ENCODE measurements at places on chromosomes 4 and X. TPM values are rescaled to one million over a fixed set of nuclear protein-coding genes. Genes with fewer than 3 reads are reported as not detected.
A peak's percentile ranks its signal among the peaks of the same experiment; 100 is the strongest.

Gene IL1RAPL1
- 4.2 TPM for polyA plus RNA-seq

Gene PPEF2
- polyA plus RNA-seq, result not detected

- H3K27me3 ChIP-seq, result no peaks in the 10 kb centered on the region
- no peak overlapping the region for H3K27ac ChIP-seq
- H3K4me1 ChIP-seq, result no peaks in the 10 kb centered on the region
- DNase-seq, result no peak
- no peaks in the 10 kb centered on the region for H3K36me3 ChIP-seq
- no peak overlapping the region for H3K4me3 ChIP-seq
Observed at GRCh38 chrX:114058988-114059418, 524.9 kb upstream of the HTR2C start.

GRCh38 chrX:106932492-106932923 lies 12.3 kb downstream of the CLDN2 start:
- DNase-seq, result peak; percentile 17
- no peaks in the 10 kb centered on the region for H3K36me3 ChIP-seq
- H3K27ac ChIP-seq, result peak overlapping the region; percentile 82
- no peaks in the 10 kb centered on the region for H3K27me3 ChIP-seq
- no peak overlapping the region for H3K4me3 ChIP-seq

Measured in cardiac muscle cell (in vitro differentiated cells and primary cell).